CD4-positive, CD25-positive, alpha-beta regulatory T cell (primary cell): ENCODE measurements at places on chromosomes 4 and X. TPM values are rescaled to one million over a fixed set of nuclear protein-coding genes. Genes with fewer than 3 reads are reported as not detected.

Gene RNF212
- total RNA-seq: 3.2 TPM

Gene GAGE2A
- not detected for total RNA-seq

Gene MAGEA3
- total RNA-seq: not detected

Gene C1QTNF7
- total RNA-seq: not detected

Gene GSPT2
- total RNA-seq: 5.4 TPM

Gene TMPRSS11A
- not detected for total RNA-seq

Gene PACRGL
- 8.6 TPM for total RNA-seq

Gene BTK
- total RNA-seq: 2.7 TPM

Gene SMIM10L2A
- 0.42 TPM for total RNA-seq

Gene TMPRSS11D
- not detected for total RNA-seq

Gene SLC26A1
- total RNA-seq: 0.37 TPM

Gene TNMD
- not detected for total RNA-seq

Gene UGT2A3
- total RNA-seq: not detected

Gene GPC4
- total RNA-seq: not detected

Gene LNX1
- total RNA-seq: not detected

Gene FRMD7
- total RNA-seq: not detected

Gene NUDT10
- not detected for total RNA-seq

Gene ITGB1BP2
- total RNA-seq: 1.4 TPM

Gene PHEX
- total RNA-seq: 1.0 TPM
